ENCODE measurements at places on chromosomes 16 and 17.

GRCh38 chr16:74501484-74502478 is 80.5 kb upstream of the CLEC18B start:
- no peak for DNase-seq

GRCh38 chr17:80790021-80790765 is 201.4 kb upstream of the CHMP6 start:
- DNase-seq, result no peak

DNA sequence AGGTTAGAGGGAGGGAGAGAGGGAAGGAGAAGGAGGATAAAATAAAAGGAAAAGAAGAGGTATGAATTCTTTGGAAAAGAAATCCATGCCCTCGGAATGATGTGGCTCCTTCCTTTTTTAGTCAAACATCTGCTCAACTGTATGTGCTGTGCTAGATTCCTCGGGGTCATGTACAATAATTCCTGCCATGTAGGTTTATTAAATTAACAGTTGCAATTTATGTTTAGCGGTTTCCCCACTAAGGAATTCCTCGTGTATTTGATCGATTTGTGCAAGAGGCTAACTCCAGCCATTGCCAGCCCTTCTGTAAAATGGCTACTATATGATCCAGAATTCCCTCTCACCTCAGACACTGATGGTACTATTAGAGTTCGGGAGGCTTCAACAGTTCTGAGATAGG is 83.0 kb upstream of the TBX2 start:
- no peak for DNase-seq

DNA sequence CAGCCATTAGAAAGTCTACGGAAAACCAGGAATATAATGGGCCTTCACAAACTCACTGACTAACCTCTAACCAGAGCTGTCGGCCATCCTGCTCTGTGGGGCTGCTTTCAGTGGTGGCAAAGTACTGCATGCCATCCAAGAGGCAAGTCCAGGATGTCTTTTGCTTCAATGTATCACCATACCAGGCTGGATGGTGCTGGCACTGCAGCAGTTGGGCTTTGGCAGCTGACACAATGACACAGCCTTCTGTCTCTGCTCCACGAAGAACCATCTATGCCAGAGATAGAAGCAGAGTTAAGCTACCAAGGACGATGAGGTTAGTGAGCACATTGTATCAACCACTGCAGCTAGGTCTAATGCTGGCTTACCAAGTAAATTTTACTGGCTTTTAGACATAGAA is 9.7 kb upstream of the RSKR start:
- DNase-seq, result no peak

- no peak for DNase-seq
These were observed 11.4 kb downstream of the CCR7 start for GRCh38 chr17:40553694-40554534.

- DNase-seq, result no peak
These were observed 116.5 kb downstream of the CMIP start for GRCh38 chr16:81560979-81561657.
